ENCODE measurements at places on chromosomes 4 and X.

DNA sequence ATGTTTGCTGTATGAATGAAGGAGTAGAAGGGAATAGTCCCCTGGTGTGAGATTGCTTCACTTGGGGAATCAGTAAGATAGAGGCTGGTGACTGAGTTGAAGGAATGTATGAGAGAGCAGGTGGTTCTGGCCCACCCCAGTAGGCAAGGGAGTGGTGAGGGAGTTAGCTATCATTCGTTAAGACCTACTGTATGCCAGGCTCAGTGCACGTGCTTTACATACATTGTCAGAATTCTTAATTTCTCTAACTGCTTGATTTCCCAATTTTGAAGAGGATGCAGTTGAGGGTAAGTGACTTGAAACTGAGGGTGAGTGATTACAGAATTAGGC lies 700 bp downstream of the VMA21 start:
- no peak for DNase-seq

DNA sequence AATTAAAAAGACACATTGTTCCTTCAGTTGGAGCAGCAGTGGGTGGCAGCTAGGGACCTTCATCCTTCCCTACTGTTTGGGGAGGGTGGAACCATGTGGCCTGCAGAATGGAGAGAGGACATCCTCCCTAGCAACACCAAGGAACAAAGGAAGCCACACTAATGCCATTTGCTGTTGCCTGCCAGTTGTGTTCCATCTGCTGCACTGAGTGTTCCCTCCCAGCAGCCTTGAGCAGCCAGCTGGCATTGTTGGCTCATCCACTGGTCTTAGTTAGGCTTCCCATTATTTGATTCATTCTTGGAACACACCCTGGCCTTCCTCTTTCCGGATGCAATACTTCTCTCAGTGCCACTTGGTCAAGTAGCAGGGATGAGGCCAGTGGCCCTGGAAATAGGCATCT lies 25.0 kb upstream of the HMGB3 start:
- no peak for DNase-seq

DNA sequence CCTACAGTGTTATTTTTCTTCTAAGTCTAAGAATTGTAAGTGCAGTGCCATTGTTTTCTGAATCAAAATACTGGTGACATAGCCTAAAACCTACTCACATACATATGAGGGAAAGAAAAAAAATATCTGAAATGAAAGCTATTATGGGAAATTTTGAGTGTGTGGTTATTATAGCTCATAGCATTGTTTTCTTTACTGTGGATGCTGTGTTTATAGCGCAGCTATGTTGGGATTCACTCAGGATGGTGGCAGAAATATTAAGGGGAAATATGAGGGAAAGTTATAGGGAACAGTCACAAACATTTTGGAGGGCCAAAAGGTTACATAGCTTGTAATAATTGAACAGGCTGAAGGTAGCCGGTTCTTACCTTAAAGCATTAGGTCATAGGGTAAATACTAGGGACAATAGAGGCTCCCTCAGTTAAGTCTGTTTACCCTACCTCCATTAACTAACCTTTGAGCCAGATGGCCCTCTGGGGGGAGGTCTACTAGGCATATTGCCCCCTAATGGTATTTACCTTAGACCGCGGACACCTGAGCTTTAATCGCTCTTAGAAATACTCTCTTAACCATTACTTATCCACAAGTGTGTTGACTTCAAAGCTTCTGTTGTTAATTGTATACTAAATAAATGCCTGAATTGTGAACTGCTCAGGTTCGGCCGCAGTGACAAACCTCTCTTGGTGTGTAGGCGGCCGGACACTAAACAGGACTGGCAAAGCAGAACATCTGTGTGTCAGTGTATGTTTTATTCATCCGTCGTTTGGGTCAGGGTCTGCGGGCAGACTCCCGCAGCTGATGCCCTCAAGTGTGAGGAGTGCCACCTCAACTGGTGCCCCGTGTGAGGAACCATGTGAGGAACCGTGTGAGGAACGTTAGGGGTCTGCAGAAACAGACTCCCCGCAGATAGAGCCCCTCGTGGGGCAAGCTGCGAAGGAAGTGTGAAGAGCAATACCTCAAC lies 21.3 kb upstream of the SULT1B1 start:
- no peak for DNase-seq

GRCh38 chrX:81195712-81196111 lies 6.0 kb downstream of the HMGN5 start:
- DNase-seq, result peak; percentile 26

GRCh38 chrX:65874110-65874509 lies 165.8 kb downstream of the VSIG4 start:
- DNase-seq, result no peak

- no peak for DNase-seq
Measured at GRCh38 chr4:99749445-99750391, 66.9 kb upstream of the DAPP1 start.

- DNase-seq, result no peak
Measured at GRCh38 chr4:12123707-12124106, 695.0 kb upstream of the HS3ST1 start.

GRCh38 chrX:135649561-135649960 lies 63.9 kb upstream of the CT45A1 start:
- no peak for DNase-seq

DNA sequence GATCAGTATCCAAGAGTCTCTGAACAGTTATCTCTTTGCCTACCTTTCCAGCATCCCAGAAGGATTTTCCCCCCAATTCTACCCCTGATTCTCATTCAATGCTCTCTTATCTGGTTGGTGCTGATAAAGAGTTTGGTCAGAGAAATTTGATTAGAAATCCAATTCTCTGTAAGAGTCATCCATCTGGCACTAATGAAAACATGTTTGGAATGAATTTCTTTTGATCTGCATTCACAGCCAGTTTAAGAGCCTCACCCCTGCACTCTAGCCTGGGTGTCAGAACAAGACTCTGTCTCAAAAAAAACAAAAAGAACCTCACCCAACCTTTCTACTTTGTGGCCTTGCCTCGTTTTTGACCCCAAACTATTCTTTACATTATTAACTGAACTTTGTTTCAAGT lies 122.1 kb downstream of the MANBA start:
- no peak for DNase-seq

DNA sequence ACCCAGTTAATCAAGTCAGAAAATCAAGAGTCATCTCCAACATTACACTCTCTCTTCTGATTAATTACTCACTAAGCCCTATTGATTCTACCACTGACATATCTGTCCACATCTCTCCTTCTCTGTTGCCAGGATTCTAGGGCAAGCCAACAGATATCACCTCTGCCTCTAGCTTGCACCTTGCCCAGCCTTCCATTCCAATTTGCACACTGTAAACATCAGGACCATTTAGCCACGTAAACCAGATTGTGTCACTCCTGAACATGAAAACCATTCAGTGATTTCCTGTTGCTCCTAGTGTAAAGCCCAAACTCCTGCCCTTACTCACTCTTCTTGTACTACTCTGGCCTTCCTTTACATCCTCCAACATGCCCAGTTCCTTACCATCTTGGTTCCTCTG lies 68.0 kb upstream of the PLS3 start:
- DNase-seq, result no peak

- DNase-seq, result no peak
Measured at GRCh38 chrX:67604979-67605703, 61.3 kb downstream of the AR start.

- DNase-seq, result no peak
Measured at GRCh38 chr4:164345756-164346155, 408.2 kb upstream of the SMIM31 start.

GRCh38 chr4:170875868-170876267 lies 786.1 kb upstream of the AADAT start:
- DNase-seq, result no peak

DNA sequence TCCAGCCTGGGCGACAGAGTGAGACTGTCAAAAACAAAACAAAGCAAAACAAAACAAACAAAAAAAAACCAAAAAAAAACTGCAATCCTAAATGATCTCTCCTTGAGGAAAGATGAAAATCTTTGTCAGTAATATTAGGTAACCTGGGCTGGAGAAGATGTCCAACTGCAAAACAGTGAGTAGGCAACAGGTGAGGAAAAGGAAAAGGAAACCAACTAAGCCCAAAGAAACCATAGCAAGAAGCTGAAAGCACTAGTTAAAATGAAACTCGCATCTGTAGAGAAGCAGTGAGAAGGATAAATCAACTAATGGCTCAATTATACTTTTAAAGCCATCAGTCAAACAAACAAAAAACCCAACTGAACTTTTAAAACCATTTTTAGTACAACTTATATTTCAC lies 54.2 kb downstream of the ENOX2 start:
- no peak for DNase-seq

DNA sequence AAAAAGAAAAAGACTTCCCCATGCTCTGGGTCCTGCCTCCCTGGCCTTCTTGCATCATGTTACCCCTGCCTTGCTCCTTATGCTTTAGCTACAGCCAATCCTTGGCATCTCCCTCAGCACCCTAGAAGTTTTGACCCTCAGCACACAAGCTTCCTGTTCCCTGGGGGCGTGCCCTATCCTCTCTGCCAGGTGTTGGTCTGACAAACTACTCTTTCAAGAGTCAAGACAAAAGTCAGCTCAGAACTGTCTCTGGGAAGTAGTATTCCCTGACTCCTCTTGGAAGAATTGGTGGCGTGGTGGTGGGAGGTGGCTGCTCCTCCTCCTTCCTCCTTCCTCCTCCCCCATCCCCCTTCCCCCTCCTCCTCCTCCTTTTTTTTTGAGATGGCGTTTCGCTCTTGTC lies 41.0 kb downstream of the PRPS1 start:
- DNase-seq, result no peak

DNA sequence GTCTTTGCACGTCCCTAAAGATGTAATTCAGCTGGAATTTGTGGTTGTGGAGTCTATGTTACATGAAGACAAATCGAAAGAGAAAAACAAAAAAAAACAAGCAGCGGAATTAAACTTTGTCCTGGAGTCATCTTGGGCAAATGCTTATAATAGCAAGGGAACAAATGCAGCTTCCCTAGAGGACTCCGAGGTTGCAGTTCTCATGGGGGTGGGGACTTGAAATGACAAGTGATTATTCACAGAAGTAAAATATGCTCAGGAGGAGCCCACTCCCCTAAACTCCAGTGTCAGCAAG lies 362.4 kb downstream of the ARHGAP24 start:
- DNase-seq, result no peak

GRCh38 chr4:165288226-165288625 lies 39.2 kb upstream of the MSMO1 start:
- DNase-seq, result no peak

GRCh38 chr4:76017056-76017686 lies 6.1 kb downstream of the CXCL10 start:
- DNase-seq, result no peak

DNA sequence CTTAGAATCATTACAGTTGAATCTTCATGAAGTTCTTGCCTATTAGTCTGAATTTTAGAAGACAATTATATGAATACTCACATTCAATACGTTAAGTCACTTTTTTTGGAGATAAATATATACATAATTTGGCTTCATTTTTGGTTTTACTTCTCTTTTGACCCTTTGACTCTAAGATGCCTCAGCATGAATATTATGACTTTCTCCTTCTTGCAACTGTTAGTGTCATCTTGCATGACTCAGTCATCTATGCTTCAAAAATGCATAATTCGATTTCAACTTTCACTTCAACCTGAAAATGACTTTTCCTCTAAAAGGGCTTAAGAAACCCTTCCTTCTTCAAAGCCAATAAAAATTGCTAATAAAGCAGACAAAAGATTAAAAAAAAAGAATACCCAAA lies 1427.5 kb downstream of the ADGRL3 start:
- no peak for DNase-seq

DNA sequence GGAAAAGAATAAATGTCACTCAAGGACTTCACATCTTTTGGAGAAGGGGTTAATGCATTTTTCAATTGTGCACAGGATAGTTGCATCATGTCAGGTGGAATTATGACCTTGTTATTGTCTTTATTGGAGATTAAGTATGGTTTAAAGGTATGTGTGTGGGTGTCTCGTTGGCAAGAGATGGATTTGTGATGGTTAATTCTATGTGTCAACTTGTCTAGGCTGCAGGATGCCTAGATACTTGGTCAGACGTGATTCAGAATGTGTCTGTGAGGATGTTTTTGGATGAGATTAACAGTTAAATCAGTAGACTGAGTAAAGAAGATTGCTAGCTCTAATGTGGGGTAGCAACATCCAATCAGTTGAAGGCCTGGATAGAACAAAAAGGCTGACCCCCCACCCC lies 42.2 kb upstream of the HSD17B10 start:
- DNase-seq, result no peak

- DNase-seq, result no peak
Measured at GRCh38 chrX:15274946-15275345, 5.1 kb upstream of the ASB9 start.

- no peak for DNase-seq
Measured at GRCh38 chrX:40340116-40340515, 240.7 kb upstream of the ATP6AP2 start.

GRCh38 chr4:85762529-85762871 lies 287.6 kb downstream of the ARHGAP24 start:
- DNase-seq, result peak; percentile 89

DNA sequence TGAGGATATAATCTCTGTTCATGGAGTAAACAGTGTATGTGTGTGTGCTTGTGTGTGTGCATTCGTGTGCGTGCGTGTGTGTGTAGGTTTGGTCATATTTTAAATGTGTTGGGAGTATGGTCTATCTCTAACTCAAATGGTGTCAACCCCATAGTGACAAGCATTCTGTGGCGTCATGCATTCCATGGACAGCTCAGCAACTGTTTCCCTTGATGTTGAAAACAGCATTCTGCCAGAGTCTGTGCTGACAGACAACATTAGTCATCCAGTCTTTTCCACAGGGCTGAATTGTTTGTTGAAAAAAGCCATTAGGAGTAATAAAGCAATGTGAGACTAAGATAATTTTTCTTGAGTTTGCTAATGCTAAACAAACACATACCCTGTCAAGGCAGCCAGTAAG lies 706.6 kb downstream of the PCDH19 start:
- no peak for DNase-seq

DNA sequence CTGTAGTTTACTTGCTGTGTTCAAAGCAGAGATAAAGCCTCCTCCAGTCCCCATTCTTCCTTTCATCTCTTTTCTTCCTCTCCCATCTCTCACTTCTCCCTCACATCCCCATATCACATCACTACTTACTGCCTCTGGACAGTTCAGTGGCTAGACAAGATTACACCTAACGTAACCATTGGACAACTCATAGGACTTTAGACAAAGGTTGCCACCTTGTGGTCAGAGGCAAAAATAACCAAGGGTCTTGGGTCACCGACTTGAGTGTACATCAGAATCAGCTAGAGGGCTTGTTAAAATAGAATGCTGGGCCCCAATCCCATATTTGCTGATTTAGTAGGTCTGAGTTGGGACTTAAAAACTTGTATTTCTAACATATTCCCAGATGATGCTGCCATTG lies 109.3 kb upstream of the DGKK start:
- DNase-seq, result peak; percentile 36

- DNase-seq, result no peak
Measured at GRCh38 chr4:107155366-107155765, 119.3 kb upstream of the DKK2 start.

- no peak for DNase-seq
Measured at GRCh38 chr4:75848891-75849290, 53.4 kb downstream of the PPEF2 start.

GRCh38 chrX:71549986-71550385 lies 17.1 kb downstream of the OGT start:
- DNase-seq, result no peak

- DNase-seq, result no peak
Measured at GRCh38 chr4:147799986-147800555, 68.2 kb downstream of the ARHGAP10 start.

GRCh38 chrX:40440866-40441265 lies 139.9 kb upstream of the ATP6AP2 start:
- no peak for DNase-seq

GRCh38 chr4:23972187-23972586 lies 82.3 kb upstream of the PPARGC1A start:
- DNase-seq, result no peak
